ENCODE measurements at places on chromosomes 3 and 15. TPM values are rescaled to one million over a fixed set of nuclear protein-coding genes. Genes with fewer than 3 reads are reported as not detected.

- DNase-seq: no peak
Observed at GRCh38 chr3:45499529-45499928, 95.0 kb upstream of the LIMD1 start.

GRCh38 chr3:58266577-58266976 lies 29.0 kb downstream of the ABHD6 start:
- no peak for DNase-seq

DNA sequence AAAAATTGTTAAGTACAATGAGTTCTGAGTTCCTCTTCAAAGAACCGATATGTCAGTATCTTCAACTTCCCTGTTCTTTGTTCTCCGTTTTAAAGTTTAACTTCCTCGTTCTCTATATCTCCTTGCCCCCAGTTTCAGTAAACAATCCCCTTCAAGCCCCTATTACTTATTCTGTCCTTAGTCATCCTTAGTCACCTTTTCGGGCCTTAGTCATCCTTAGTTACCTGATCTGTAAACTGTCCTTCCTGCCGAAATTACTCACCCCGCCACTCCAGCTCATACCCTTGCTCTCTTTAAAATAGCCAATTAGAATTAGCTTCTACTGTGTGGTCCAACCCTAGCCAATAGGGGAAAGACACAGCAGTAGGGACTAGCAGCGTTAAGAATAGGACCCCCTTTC lies 1165.6 kb downstream of the NSUN3 start:
- no peak for DNase-seq

DNA sequence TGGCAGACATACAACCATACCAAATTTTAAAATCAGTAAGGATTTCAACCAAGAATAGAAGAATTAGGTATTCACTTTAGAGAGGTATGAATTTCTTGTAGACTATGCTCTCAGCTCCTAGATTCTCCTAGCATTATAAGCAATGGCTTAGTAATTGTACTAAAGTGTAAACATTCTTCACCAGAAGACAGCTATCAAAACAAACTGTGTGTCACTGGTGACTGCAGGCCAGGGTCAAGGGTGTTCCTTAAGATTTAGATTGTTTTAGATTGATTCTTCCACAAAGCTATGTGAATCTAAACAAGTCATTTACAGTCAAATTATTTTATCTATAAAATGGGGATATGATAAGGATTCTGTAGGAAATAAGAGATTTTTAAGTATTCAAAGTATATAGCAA lies 23.1 kb upstream of the GP5 start:
- no peak for DNase-seq

DNA sequence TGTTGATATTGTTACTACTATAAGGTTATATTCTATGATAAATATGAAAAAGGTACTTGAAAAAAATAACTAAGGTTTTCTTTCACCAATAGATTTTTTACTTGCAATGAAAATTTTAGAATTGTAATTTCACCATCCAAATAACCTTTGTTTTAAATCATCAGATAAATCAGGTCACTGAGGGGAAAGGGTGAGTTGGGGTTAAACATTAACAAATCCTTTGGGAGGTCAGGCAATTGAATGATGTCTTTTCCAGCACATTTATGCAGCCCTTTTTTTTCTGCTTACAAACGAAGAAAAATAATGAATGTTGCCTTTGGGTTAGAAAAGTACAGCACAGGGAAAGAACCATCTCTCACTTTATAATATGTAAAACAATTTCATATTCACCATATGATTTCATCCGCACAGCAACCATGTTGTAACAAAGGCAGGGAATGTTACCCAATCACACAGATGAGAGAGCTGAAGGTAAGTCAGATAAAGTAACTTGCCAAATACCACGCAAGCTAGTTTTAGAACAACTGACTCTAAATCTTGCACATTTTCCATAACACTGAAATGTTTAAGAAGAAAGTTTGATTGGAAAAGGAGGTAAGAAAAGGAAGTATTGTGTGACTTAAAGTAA lies 151.3 kb downstream of the FGF12 start:
- no peak for DNase-seq

DNA sequence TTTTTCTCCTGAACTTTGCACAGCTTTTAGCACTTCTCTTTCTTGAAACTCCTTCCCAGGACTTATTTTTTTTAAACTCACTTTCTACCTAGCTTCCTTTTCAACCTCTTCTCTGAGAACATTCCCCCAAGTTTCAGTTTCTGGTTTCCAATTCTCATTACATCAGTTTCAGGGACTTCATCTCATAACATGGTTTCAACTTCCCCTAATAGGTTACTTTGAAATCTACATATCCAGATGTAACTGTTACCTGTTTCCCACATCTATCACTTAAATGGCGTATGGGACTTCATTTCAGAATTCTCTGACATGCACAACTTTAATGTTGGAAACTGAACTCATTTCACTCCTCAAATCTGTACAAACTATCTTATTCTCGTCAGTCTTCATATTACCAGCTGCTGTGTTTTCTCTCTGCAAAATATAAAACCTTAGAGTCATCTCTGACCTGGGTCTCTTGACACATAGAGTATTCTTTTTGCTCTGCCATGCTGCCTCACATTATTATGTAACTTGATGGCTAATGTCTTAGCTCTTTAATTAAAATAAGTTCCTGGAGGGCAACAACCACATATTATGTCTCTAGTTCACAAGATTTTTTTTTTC lies 58.4 kb downstream of the NME9 start:
- no peak for DNase-seq

- DNase-seq: no peak
Observed at GRCh38 chr3:176431038-176431418, 766.3 kb downstream of the TBL1XR1 start.

DNA sequence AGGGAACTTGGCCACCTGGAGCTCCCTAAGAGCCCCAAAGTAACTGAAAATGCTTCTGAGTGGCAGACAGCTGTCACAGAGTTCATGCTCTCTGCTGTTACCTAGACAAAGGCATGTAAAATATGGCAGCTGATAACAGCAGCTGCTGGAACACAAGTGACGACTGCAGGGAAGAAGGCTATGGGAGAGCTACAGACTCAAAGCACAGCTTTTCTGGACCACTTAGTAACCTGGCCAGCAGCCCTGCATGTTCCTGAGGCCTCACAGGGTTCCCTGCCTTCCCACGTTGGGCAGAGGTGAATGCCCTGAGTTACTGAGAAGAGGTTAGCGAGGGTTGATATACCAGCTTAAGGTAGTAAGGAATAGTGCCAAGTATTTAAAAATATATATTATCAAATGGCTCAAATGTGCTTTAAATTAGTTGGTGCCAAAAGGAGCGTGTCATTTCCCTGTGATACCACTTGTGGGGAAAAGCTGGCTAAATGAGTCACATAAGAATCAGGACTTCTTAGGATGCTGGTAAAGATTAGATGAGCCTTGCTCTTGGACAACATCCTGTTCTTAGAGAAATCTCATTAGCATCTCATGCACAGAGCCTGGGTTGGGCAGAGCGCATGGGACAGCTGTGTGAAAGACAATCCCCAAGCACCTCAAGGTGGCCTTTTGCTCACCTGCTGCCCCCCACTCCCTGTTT lies 76.4 kb upstream of the SCN5A start:
- no peak for DNase-seq

- DNase-seq: no peak
Observed at GRCh38 chr3:37862219-37862902, 681 bp downstream of the CTDSPL start.

DNA sequence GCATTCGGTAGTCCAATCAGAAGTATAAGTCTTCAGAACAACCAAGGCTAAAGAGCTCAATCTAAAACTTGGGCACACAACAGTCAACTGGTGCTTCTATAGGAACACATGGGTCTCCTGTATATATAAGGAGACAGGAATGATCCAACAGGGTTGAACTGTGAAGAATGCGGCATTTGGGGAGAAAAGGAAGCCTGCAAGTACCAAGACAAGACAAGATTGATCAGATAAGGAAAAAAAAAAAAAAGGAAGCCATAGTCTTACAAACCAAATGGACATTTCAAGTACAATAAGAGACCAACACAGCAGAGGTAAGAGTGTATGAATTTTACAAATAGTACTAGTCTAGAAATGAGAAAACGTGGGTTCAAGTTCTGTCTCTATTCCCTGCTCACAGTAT lies 6.5 kb downstream of the CPEB1 start:
- DNase-seq: no peak

- DNase-seq: no peak
Observed at GRCh38 chr3:1026395-1026794, 66.4 kb upstream of the CNTN6 start.

- DNase-seq: no peak
Observed at GRCh38 chr15:40990789-40991188, 37.5 kb downstream of the CHAC1 start.

DNA sequence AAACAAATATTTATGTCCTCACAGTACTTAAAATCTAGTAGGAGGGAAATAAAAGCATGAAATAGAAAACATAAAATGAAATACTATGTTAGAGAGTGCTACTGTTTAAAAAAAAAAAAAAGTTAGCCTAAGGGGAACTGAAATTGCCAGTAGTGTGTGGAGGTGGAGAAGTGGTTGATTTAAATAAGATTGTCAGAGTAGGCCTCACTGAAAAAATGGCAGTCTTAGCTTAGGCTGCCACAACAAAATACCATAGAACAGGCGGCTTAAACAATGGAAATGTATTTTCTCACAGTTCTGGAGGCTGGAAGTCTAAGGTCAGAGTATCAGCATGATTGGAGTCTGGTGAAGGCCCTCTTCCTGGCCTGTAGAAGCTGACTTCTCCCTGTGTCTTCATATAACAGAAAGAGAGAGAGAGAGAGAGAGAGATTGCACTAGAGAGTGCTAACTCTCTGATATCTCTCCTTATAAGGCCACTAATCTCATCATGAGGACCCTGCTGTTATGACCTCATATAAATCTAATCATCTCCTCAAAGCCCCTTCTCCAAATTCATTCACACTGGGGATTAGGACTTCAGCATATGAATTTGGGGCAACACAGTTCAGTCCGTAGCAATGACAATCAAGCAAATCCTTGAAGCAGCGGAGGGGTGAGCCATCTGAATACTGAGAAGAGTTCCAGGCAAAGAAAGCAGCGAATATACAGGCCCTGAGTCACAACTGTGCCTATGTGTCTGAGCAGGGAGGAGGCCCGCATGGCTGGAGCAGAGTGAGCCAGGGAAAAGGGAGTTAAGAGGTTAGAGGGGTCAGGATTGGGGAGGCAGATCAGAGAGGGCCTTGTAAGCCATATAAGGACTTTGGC lies 23.6 kb upstream of the LRRC34 start:
- no peak for DNase-seq

GRCh38 chr15:70494852-70495571 lies 268.3 kb downstream of the UACA start:
- DNase-seq: no peak

DNA sequence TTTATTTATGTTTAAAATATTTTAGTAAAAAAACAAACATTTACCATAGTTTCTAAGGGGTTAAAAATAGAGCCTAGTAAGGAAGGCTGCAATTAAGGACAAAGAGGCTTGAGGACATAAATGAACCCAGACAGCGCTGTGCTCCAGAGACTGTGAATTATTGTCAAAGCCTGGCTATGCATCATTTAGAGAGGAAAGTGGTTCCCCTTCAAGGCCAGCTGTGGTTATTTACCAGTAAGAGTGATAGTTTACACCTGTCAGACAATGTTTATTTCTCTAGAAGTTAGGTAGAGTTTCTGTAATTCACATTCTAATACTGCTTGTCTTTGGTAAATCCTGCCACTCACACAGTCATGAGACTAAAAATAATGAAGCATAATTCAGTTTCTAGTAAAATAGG lies 32.4 kb upstream of the PIK3R4 start:
- no peak for DNase-seq

DNA sequence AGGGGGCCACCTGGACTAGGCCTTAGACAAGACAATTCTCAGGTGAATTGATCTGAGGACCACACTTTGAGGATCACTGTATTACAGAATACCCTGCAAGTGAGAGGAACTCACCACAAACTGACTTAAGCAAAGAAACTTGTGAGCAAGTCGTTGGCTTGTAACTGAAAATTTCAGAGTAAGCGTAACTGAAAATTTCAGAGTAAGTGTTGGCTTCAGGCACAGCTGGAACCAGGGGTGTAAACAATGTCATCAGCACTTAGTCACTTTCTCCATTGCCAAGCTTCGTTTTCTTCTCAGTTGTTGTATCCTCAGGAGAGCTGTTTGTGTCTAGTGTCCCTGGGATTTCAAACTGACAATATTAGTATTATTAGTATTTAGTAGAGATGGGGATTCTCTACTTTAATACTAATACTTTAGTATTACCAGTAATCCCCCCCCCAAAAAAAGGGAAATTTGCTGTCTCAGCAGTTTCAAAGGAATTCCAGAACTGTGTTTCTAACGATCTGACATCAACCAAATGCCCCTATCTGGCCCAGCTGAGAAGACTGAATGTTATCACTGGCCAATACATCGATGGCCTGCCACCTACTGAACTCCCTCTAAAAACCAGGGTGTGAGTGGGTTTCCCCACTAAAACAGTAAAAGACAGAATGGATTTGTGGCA lies 474.4 kb downstream of the NTRK3 start:
- DNase-seq: no peak

- no peak for DNase-seq
Observed at GRCh38 chr3:25854635-25855034, 64.7 kb downstream of the OXSM start.

GRCh38 chr3:106048946-106049481 lies 180.2 kb upstream of the CBLB start:
- no peak for DNase-seq

GRCh38 chr3:139259398-139259797 lies 84.4 kb upstream of the MRPS22 start:
- DNase-seq: no peak

DNA sequence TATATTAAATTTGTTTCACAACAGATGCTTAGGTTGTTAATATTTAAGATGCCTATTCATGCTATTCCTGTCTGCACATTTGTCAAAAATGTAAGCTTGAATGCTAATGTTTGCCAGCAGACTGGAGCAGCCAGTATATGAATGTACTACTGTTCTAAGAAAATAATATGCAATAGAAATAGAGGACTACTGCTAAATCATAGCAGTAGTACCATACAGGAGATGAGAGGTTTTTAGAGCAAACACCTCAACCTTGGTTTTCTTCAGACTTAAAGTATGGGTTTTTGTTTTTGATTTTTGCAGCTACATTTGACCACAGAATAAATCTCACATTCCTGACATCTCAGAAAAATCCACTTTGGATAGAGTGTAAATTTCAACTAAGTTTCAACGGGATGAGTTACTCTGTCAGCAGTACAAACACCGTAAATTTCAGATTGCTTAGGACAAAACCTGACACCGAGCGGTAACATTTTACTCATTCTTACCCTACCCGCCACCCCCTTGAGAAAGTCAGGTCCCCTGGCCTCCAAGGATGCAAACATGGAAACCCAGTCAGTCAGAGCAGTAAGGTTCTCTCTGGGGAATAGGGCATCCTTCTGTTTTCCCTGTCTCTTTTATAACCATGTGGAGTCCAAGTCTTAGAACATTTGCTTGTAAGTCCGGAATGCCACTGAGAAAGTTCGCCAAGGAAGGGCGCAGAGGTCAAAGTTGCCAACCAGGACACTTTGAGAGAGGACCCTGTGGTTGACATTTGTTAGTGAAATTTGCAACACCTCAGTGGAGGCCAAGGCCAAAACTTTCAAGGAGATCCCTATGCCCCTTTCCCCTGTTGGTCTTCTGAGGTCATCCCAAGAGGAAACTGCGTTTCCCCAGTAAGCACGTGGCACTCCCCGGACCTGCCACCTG lies 17.9 kb upstream of the SATB1 start:
- no peak for DNase-seq

The TTLL13 gene
- 0.12 TPM for polyA plus RNA-seq

The CCRL2 gene
- polyA plus RNA-seq: 1.1 TPM

The PRSS50 gene
- polyA plus RNA-seq: 2.0 TPM

The TBC1D21 gene
- not detected for polyA plus RNA-seq

The ROPN1 gene
- polyA plus RNA-seq: not detected

The HOMER2 gene
- 28.3 TPM for polyA plus RNA-seq

The SGO1 gene
- 9.6 TPM for polyA plus RNA-seq

The MAGI1 gene
- 29.7 TPM for polyA plus RNA-seq

Data from right renal cortex interstitium (tissue), 3 donors.